ENCODE measurements at places on chromosomes 3 and 15.

DNA sequence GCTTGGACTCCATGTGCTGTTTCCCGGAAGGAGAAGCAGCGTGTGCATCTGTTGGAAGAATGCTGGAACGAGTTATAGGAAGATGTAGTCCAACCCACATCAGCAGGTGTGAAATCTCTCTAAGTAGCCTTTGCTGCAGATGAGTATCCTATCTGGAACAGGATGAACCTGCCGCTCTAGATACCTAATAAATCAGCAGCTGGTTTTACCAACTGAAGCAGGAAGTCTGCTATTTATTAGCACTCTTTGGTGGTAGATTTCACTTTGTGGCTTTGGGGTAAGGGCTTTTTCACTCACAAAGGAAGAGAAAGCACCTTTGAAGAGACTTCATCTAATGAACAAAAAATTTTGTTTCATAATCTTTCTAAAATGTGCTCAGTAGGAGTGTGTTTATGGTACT, 66.4 kb downstream of the DCUN1D1 start:
- DNase-seq = no peak

GRCh38 chr3:185631108-185631507, 45.0 kb downstream of the SENP2 start:
- no peak for DNase-seq

DNA sequence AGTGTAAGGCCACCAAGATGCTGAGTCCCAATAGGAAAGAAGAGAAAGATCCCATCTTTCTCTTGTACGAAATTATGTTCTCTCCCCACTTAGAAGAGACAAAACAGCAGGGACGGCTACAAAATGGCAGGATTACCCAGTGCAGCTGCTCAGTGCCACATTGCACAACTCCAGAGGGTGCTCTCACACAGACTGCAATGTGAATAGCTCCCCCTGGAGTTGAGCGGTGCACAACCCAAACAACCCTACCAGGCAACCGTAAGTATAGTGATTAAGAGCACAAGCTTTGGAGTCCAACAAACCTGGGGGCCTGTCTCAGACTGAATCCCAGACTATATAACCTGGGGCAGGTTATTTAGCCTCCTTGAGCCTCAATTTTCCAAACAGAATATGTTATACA, 3.1 kb upstream of the BHLHE40 start:
- peak; percentile 62 for DNase-seq

- DNase-seq = no peak
Observed at GRCh38 chr3:184694716-184695115, 17.1 kb downstream of the MAGEF1 start.

- no peak for DNase-seq
Observed at GRCh38 chr3:77427528-77427927, 387.6 kb downstream of the ROBO2 start.

GRCh38 chr3:154542837-154543236, 112.8 kb upstream of the GPR149 start:
- DNase-seq = no peak

DNA sequence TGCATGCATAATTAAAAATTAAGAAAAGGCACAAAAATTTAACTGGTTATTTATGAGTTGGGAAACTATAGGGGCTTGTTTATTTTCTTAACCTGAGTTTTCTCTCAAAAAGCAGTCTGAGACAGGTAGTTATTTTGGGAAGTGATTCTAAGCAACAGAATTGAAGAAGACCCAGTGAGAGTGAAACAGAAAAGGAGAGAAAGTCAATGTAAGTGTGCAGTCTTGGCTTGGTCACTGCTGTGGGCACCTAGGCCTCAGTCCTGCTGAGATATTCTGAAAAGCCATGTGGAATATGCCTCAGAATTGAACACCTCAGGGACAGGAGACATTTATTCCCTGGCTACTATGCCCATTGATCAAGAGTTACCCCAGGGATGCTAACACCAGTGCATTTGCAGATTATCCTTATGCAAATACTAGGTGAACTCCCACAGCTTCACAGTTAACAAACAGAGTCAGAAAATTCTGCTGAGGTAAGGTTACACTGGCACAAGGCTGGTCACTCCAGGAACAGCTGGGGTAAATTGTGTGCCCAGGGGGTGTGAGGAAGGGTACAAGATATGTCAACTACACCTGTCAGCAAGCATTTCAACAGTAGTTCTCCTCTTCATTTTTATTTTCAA, 222.7 kb downstream of the EFHB start:
- DNase-seq = no peak

GRCh38 chr3:170621256-170621655, 35.4 kb upstream of the SLC7A14 start:
- DNase-seq = no peak

DNA sequence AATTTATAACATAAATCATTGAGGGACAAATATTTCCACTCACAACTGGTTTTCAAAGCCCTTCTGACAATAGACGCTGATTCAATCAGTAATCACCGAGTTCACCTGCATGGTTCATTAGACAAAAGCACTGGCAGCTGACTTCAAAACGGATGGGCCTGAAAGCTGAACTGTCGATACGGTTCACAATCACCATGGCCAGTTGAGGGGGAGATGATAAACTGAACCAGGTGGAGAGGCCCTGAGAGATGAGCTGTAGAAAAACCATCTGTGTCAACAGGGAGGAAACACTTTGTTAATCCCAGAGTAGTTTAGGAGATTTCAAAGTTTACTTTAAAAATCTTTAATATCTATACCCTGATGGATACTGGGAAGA, 75.0 kb downstream of the PEX5L start:
- DNase-seq = no peak

DNA sequence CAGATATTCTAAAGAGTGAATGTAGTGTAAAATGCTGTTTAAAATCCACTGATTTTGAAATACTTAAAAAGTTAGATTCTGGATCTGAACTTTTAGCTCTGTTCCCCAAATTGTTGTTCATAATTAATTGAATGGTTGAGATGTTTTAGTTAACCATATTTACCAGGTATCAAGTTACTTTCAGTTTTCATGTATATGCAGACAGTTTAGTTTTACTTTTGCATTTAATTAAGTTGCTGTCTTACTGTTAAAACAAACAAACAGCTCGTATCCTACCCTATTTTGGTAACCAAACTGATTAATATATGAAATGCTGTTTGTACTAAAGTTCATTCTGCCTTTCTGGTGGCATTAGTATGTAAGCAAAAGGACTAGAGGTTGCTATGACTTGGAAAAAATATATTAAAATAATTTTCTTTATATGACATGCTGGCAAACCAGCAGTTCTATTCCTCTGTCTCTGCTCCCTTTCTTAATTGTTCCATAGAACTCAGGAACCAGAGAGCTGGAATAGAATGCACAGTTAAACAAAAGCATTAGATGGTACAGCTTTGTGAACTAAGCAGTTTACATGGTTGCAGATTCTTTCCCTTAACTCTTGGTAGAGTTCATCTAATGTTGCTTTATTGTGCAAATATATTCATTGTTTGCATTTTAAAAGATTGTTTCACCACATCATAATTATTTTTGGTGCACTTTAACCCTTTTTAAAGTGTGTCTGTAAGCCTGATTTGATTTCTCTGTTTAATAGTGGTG, 39.5 kb upstream of the SCAANT1 start:
- DNase-seq = no peak

DNA sequence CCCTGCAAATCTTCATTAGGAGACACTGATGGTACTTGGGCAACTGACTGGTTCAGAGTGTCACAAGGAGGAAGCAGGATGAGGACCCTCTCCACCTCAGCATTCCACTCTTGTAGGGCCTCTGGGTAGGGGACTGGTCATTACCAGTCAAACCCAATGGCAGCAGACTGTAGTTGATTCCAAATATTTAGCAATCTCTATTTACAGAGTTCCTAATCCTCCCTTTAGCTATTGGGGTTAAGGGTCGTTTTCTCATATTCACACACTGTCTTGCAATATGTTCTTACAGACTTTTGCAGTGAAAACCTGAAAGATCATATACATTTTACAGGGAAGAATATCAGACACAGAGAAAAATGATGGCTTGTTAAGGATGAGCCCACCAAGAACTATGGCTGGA, 397.7 kb downstream of the GAP43 start:
- DNase-seq = no peak

DNA sequence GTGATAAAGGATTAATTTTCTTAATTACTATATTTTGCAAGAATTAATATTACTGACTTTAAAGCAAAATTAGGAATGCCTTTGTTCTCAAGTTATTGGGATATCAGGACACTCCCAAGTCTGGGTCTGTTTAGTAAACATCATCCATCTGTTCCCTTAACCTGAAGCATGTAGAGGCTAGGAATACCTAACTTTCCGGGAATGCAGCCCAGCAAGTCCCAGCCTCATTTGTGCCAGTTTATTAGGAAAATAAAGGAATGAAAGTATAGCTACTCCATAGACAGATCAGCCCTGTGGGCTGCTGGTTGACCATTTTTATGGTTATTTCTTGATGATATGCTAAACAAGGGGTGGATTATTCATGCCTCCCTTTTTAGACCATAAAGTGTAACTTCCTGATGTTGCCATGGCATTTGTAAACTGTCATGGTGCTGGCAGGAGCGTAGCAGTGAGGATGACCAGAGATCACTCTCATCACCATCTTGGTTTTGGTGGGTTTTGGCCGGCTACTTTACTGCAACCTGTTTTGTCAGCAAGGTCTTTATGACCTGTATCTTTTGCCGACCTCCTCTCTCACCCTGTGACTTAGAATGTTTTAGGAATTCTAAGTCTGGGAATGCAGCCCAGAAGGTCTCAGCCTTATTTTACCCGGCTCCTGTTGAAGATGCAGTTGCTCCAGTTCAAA, 540.2 kb downstream of the NAALADL2 start:
- DNase-seq = no peak

DNA sequence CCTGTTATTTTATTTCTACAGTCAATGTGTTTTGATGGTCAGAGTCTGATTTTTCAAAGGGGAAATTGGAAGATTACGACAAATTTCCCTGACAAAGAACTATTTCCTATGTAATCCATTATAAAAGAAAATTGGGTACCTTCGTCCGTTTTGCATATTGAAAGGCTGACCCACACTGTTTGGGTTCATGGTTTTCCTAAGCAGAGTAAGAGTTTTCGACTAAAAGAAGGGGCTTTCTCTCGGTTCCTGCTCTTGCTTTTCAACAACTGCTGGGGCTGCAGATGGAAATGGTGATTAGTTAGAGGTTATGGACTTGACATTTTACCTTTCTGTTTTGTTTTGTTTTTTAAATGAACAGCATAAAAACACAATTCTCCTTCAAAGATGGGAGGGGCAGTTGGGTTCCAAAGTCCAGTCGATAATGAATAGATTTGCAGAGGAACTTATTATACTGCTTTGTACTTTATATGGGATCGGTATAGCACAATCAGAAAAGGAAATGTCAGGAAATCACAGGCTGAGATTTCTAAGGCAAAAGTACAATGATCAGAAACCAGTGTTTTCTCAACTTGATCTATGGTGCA, 978 bp downstream of the KCNMB2 start:
- DNase-seq = no peak

GRCh38 chr3:144308396-144308795, 336.8 kb downstream of the DIPK2A start:
- DNase-seq = no peak

DNA sequence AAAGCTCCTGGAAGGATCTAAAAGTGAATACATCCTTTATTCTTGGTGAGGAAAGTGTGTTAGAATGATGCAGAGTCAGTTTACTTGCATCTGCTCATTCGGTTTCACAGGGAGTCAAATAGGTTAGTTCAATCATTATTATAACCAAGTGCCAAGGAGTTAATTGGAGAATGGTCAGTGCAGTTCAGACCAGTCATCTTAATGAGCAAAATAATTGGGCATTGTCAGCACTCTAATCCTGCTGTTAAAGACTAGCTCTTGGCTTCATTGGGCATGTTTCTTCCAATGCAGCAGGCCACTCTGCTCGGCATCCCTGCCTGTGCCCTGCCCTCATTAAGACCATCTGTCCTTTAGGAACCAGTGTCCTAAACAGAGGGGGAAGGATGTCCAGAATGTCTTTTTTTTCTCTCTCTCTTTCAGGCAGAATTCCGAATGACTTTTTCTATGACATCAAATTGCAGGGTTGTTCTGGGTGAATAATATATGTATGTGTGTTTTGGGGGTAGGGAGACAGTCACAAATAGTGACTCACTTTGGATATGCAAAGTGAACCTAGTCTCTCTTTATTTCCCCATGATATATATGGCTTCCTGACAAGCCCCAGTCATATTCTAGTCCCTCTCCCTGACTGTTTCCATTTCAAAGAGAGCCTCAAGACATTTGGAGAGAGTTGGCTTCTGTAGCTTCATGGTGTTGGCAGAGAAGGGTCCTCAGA, 205.4 kb upstream of the TRIM42 start:
- no peak for DNase-seq

- DNase-seq = peak; percentile 92
Observed at GRCh38 chr3:52606373-52607085, 70.1 kb downstream of the UQCC5 start.

DNA sequence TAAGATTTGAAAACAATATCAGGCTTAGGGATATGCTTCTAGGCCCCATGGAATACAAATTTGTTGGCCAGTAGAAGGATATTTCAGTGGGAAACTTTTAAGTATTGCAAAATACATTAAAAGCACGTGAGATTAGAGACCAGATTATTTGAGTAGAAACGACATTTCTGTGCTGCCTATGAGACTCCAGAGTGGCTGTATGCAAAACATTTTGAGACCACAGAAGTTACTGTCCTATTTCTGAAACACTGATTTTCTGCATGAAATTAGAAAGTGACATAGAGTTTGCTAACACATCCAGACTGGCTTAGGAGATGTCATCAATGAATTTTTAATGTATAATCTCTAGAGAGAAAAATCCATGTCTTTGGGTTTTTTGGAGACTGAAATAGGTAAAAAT, 99.8 kb downstream of the KCNH8 start:
- DNase-seq = no peak

GRCh38 chr3:194540274-194540905, 53.6 kb upstream of the ATP13A3 start:
- no peak for DNase-seq

DNA sequence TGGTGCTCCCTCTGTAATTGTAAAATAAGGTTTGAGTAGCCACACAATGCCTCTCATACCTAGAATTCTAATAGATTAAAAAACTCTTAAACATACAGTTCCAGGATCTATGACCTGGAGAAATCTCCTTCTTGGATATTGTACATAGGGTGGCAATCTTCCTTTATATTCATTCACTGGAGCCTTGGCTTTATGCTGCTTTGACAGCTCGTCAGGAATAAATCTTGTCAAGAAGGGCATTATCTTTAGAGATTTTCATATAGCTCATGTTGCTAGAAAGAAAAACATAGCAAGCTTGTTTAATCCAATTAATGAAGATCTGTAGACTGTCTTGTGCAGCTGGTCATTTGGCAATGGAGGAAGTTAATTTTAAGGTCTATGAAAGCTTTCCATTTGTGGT, 131.1 kb downstream of the PYDC2 start:
- no peak for DNase-seq

- DNase-seq = peak; percentile 74
Observed at GRCh38 chr3:115800489-115801075, 177.3 kb downstream of the GAP43 start.

- DNase-seq = no peak
Observed at GRCh38 chr3:57731311-57731710, 24.8 kb upstream of the SLMAP start.

Measured in mammary epithelial cell (primary cell).